Hepatic stellate cell (primary cell): ENCODE measurements at places on chromosomes 2 and 18.

DNA sequence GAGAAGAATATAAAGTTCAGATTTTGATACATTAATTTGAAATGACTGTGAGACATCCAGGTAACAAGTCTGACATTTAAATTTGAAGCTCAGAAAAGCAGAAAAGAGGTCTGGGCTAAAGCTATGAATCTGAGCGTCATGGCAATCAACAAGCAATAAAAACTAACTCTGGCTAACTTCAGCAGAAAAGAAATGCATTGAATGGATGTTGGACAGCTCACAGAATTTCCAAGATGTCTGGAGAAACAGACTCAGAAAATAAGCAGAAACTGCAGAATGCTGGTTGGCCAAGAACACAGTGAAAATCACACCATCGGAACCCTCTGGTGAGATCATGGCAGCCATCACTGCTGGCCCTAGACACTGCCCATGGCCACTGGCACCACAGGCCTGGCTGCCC lies 366.6 kb downstream of the METTL4 start:
- DNase-seq: no peak

GRCh38 chr2:70233926-70234325 lies 14.5 kb downstream of the TIA1 start:
- DNase-seq: no peak

DNA sequence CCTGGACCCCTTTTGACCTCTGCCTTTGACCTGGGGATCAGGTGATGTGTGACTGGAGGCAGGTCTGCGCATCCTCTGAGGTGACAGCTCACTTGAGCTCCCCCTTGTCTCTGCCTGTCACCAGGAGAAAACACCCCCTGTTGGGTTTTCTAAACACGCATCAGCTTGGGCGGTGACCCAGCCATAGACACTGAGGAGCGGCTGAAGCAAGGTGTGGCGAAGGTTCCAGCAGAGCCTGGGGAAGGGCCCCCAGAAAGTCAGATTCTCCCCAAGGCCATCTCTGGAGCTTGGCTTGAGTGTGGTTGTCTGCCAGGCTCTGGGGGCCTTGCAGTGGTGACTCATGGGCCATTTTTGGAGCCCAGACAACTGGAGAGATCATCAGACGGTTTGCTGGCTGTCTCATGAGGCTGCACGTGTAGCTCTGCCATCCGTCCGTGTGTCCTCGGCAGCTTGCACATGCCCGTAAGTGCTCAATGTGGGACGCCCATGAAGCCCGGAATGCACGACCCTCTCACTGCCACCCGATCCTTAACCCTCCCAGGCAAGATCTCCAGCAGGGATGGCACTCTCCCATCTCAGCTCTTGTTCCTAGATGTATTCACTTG lies 29.4 kb downstream of the SIX3 start:
- no peak for DNase-seq

DNA sequence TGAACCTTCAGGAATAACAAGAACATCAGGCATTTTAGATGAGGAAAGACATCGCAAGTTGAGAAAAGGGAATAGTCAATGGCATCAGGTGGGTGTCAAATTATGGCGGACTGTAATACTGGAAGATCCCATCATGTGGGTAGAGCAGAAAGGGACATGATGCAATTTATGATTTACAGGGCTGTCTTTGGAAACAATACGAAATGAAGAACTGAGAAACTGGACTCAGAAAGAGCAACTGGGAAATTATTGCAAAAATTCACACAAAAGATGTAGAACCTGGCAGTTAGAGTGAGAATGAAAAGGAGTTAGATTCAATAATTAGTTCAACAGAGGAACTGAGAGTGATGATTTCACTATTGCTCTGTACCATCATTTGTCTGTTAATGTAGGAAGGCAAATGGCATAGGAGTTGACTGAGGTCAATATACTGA lies 1635.0 kb upstream of the ACVR2A start:
- DNase-seq: no peak
